Spleen (tissue), 13 donors: ENCODE measurements at places on chromosomes 7 and 10. TPM values are rescaled to one million over a fixed set of nuclear protein-coding genes. Genes with fewer than 3 reads are reported as not detected.

DNA sequence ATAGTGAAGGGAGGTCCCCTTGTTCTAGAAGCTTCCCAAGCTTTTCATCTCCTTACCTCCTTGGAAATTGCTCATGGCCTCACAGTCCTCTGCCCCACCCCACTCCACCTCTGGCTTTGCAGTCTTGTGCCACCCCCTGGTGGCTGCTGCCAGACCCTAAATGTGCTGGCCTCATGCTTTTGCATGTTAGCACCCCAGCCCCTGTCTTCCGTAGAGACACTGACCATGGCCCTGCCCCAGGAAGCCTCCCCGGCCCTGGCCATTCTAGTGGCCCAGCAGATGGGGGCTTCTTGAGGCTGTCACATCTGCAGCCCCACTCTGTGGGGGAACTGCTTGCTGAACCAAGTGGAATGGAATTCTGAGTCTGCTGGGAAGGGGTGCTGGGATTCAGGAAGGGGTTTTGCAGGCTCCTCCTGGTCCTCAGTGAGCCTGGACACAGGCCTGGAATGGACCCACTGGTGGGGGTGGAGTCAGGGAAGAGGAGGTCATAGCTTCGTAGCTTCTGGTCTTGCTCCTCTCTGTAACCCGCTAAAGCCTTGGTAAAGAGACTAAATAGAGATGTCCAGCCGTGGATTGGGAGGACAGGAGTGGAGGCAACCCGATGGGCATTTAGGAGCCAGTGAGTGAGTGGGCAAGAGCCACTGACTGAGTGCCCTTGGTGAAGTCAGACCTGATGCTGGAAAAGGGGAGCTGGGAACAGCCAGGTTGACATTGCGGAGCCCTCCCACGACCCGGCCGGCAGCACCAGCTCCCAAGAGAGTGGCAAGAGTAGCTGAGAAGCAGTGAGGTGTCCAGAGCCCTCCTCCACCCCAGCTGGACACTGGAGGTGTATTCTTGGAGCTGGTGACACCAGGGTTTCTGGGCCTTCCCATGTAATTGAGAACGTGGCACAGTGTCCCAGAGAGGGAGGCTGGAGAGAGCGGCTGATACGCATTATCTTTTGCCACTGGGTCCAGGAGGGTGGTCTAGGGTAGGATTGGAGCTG is 20.9 kb downstream of the RAMP3 start:
- DNase-seq: peak; percentile 54

- peak; percentile 74 for DNase-seq
These were observed 103.0 kb downstream of the CTBP2 start for GRCh38 chr10:125057158-125058001.

- no peak for DNase-seq
These were observed 639 bp upstream of the TFAM start for GRCh38 chr10:58384544-58384998.

DNA sequence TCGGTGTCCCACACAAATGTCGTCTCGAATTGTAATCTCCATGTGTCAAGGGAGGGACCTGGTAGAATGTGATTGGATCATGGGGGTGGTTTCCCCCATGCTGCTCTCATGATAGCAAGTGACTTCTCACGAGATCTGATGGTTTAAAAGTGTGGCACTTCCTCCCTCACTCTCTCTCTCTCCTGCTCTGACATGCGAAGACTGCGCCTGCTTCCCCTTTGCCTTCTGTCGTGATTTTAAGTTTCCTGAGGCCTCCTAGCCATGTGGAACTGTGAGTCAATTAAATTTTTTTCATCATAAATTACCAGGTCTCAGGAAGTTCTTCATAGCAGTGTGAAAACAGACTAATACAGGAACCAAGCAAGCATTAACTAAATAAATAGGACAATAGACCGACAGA is 229.1 kb downstream of the GFRA1 start:
- no peak for DNase-seq

DNA sequence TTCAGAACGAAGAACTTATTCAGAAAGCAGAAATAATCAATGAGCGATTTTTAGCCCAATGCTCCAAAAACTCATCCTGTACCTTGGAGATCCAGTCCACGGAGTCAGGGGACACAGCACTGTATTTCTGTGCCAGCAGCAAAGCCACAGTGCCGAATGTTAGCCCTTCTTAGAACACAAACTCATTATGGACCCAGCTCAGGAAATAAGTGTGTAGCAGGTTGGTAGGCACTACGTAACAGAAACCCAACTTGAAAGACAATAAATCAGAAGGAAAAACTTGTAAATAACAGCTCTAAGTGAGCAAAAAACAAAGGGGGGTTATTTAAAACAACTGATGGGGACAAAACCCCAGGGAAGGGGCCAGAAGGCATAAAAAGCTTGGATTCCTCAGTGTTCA is 112.0 kb upstream of the PRSS1 start:
- DNase-seq: no peak

- peak; percentile 40 for DNase-seq
These were observed 56.3 kb upstream of the USP6NL start for GRCh38 chr10:11667756-11668155.

DNA sequence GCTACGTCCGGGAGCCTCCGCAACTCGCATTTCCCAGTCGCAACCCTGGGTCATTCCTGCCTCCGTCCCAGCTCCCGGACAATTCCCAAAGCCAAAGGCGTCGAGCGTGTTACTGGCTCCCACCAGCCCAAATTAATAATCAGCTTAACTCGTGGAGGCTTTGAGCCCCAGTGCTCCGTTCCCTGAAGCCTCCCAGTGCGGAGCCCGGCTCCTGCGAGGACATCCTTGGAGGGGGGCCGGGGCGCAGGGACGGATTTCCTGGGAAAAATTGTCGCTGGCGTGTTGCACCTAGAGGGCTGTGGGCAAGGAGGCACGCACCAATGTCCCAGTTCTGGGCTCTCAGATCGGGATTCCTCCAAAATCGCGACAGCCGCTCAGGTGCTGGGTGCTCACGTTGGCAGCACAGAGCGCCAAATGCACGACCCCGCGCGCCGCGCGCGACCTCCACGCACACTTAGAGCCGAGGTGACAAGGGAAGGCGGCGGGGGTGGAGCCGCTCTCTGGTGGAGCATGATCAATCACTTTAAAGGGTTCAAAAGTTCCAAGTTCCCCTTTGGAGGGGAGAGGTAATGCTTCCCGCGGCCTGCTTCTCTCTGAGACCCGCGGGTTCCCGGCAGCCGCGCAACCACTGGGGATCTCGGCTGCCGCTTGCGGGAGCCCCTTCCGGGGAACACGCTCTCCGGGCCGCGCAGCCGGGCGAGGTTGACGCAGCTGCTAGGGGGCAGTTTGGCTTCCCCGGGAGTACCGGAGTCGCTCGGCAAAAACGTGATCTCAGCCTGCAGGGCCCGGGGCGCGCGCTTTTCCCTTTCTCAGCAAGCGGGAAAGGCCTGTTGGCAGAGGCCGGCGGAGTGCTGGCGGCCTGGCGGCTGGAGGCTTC is 25.5 kb downstream of the SKIDA1 start:
- peak; percentile 81 for DNase-seq

DNA sequence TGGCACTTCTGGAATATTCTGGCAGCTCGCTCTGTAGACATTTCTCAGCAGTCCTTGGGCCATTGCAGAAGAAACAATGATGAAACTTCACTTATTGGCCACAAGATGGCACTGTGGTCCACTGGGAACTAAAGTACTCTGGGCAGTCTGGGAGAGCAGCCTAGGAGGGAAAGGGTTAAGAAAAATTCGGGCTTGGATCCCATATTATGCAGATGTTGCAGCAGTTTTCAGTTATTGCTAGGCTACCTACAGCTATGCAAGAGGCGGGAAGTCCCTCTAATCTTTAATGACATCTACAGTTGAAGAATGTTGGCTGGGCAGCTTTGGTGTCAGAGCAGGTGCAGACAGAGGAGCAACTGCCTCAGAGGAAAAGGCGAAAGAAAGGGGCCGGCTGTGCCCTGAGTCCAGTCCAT is 201.7 kb upstream of the PRSS58 start:
- no peak for DNase-seq

- no peak for DNase-seq
These were observed 27.3 kb upstream of the MACC1 start for GRCh38 chr7:20244334-20245120.

GRCh38 chr10:23512355-23513058 is 73.6 kb downstream of the OTUD1 start:
- no peak for DNase-seq

GRCh38 chr10:101768791-101769170 is 7.1 kb downstream of the FGF8 start:
- DNase-seq: no peak

DNA sequence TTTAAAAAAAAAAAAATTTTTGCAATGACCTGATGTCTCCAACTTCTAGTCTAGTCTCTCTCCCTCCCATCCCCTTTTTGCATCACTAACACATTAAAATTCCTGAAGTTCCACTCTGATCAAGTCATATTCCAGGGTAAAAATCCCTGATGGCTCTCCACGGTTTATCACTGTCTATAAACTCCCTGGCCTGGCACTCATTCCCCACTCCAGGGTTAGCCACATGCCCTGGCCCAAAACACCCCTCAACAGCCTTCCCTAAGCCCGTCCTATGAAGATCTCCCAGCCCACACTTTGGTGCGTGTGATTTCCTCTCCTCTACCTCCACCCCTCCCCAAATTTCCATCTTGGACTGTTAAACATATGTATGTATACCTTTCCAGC is 125.4 kb downstream of the JAZF1 start:
- no peak for DNase-seq

- DNase-seq: no peak
These were observed 13.1 kb upstream of the SLC26A3 start for GRCh38 chr7:107816011-107816566.

DNA sequence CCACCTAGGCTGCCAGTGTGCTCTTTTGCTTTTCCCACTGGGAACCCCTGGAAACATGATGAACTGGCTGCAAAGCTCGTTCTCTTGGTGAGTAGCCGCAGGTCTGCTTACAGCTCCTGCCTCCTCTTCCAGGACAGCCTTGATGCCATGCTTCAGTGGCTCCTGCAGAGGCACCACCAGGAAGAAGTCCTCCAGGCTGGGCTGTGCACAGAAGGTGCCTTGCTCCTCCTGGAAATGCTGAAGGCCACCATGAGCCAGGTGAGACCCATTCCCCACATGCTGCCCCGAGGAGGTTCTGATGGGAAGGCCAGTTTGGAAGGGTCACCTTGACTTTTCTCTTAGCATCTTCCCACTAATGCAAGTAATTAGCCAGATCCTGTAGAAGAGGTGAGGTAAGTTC is 125.8 kb downstream of the LRRC18 start:
- no peak for DNase-seq

- peak; percentile 63 for DNase-seq
These were observed 26.7 kb upstream of the EN2 start for GRCh38 chr7:155431231-155431630.

GRCh38 chr10:124886195-124886594 is 55.7 kb upstream of the ZRANB1 start:
- no peak for DNase-seq

DNA sequence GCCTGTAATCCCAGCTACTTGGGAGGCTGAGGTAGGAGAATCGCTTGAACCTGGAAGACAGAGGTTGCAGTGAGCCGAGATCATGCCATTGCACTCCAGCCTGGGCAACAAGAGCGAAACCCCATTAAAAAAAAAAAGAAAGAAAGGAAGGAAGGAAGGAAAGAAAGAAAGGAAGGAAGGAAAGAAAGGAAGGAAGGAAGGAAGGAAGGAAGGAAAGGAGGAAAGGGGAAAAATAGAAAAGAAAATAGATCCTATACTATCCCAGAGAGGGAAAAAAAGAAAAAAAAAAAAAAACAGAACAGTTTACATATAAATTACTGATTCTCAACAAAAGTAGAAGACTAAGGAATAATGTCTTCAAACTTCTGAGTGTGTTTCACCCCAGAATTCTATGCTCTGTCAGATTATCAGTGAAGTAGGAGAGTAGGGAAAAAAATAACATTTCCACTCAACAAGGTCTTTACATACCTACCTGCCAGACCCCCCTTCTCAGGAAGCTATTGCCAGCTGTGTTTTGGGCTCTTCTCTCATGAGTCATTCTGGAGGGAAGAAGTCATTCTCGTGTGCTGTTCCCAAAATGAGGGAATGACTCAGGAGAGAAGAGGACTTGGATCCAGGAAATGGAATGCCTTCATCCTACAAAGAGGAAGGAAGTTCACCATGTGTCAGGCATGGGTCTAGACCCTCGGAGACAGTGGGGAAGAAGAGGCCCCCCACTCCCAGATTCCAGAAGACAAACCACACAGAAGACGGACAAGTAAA is 20.9 kb downstream of the RGS10 start:
- DNase-seq: no peak

GRCh38 chr10:83179371-83179770 is 959.9 kb upstream of the GHITM start:
- no peak for DNase-seq

DNA sequence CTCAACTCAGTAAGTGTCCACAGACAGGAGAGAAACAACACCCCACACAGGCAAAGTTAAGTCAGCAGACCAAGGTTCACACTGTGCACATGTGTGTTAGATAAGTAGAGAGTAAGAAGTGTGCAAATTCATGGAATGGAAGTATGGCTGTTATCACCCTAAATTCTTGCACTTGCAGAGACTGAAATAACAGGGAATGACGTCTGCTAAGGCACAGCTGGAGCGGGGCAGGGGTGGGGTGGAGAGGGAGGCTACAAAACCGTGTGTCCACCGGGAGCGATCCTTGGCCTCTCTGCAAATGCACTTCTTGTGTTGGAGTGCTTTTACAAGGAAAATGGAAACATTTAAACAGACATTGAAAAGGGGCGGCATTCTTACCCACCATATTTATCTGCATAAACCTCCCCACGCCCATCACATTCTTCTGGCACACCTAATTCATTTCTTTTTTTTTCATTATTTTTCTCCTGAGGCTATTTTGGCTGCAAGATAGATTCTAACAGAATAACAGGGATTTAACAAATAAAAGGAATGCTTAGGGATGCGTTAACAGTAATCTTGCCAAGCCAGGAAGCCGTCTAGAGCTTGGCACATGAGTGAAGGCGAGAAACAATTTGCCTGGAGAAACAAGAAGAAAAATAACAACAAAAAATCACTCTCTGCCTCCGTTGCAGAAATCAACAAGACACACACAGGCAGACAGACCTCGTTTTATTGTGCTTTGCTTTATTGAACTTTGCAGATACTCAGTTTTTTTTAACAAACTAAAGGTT is 30.1 kb downstream of the TNS3 start:
- peak; percentile 43 for DNase-seq

DNA sequence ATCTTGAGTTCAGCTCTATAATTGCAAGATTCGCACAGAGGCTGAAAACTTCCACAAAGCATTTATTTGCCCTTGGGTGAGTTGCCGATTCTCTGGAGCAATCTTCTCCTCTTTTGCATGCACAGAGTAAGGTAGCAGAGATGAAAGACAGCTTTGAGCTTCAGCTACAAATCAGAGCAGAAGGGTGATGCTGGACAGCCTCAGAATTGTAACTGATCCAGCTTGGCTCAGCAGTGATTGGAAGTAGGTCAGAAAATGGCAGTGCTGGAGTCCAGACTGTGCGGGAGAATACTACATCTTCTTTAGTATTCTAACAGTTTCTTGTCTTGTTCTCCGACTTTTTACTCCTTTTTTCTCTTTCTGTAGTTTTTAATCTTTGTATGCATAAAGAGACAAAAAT is 55.4 kb upstream of the CDC14C start:
- no peak for DNase-seq

- DNase-seq: no peak
These were observed 177.8 kb downstream of the NSUN6 start for GRCh38 chr10:18473424-18474117.

Gene AMPH
- total RNA-seq: 2.1 TPM

Gene CACNA2D1
- 18.6 TPM for total RNA-seq

Gene FGL2
- 128 TPM for total RNA-seq

Gene FFAR4
- not detected for total RNA-seq

Gene PON1
- total RNA-seq: not detected

Gene UCN3
- not detected for total RNA-seq

Gene PDCD11
- 25.2 TPM for total RNA-seq

Gene TMEM184A
- total RNA-seq: not detected

Gene TMEM273
- total RNA-seq: 36.0 TPM

Gene SPACDR
- total RNA-seq: 1.5 TPM

Gene NSUN5
- 28.3 TPM for total RNA-seq

Gene FRMD4A
- 94.4 TPM for total RNA-seq

Gene ANXA8L1
- total RNA-seq: not detected

Gene CALU
- total RNA-seq: 60.8 TPM

Gene OPN1SW
- not detected for total RNA-seq
